ENCODE measurements at places on chromosomes 11 and 22.
A peak's percentile ranks its signal among the peaks of the same experiment; 100 is the strongest.

GRCh38 chr11:86670181-86670580 lies 2.2 kb downstream of the ME3 start:
- H3K4me1 ChIP-seq, result peaks cover 22% of the 10 kb centered on the region
- H3K27me3 ChIP-seq, result no peaks in the 10 kb centered on the region
- H3K4me3 ChIP-seq, result no peak overlapping the region
- peak overlapping the region; percentile 97 for H3K27ac ChIP-seq
- no peak for DNase-seq
- no peaks in the 10 kb centered on the region for H3K36me3 ChIP-seq

- H3K36me3 ChIP-seq, result no peaks in the 10 kb centered on the region
- no peak overlapping the region for H3K27ac ChIP-seq
- no peak overlapping the region for H3K4me3 ChIP-seq
These were observed 13.9 kb downstream of the CCDC157 start for GRCh38 chr22:30370641-30371230.

- H3K4me1 ChIP-seq, result peaks cover 9% of the 10 kb centered on the region
- no peaks in the 10 kb centered on the region for H3K36me3 ChIP-seq
- no peaks in the 10 kb centered on the region for H3K27me3 ChIP-seq
- H3K4me3 ChIP-seq, result no peak overlapping the region
These were observed 24.9 kb upstream of the WNT11 start for GRCh38 chr11:76231121-76231738.

- H3K4me1 ChIP-seq, result peaks cover 32% of the 10 kb centered on the region
- no peaks in the 10 kb centered on the region for H3K36me3 ChIP-seq
- no peak overlapping the region for H3K27ac ChIP-seq
- peak; percentile 86 for DNase-seq
- H3K4me3 ChIP-seq, result peak overlapping the region; percentile 11
These were observed 10.8 kb downstream of the LARGE2 start for GRCh38 chr11:45933131-45933831.

DNA sequence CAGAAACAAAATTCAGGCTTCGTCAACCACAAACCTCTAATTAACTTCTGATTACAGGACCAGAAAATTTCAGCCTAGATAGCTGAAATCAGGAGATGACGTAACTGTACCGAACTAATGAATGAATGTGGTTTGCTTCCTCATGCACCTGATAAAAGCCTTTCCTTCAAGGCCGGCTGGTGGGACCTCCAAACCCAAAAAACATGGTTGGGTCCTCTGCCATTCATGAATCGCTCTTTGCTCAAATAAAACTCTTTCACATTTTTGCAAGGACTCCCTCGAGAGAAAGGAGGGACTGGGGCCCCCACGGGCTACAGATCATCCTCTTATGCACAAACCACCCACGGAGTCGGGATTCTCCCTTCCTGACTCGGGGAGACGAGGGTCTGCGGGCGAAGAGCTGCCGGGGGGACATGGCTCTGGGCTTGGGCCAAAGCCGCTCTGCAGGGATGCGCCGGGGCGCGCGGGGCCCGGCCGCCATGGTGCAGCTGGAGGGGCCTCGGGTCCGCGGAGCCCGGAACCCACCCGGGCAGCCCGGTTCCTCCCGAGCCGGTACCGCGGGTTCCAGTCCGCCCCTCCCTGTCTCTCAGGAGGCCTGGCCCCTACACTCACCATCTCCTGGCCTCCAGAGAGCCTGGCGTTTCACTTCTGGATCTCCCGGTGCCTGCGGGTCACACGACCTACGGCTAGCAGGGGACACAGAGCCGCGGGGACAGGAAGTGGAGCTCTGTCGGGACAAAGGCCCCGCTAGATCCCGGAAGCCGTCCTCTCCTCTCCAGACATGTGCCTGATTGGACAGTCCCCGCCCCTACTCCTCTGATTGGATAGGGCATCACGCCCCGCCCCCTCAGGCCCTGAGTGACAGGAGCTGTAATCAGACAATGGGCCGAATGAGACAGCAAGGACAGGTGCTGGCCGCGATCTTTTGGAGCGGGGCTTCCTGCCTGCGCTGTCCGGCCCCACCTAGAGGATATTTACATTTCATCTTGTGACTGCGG lies at the start of gene ZNF195:
ZNF195 (minus strand) TSS at position 721 of the 998 bp plus-strand sequence; CDS start at position 615, 106 bp downstream.
- peaks cover 40% of the 10 kb centered on the region for H3K4me1 ChIP-seq
- no peaks in the 10 kb centered on the region for H3K36me3 ChIP-seq
- peak within 1 kb of the TSS; percentile 55 for H3K27ac ChIP-seq
- no peaks in the 10 kb centered on the region for H3K27me3 ChIP-seq
- DNase-seq, result peak; percentile 99
- H3K4me3 ChIP-seq, result peak within 1 kb of the TSS; percentile 71

DNA sequence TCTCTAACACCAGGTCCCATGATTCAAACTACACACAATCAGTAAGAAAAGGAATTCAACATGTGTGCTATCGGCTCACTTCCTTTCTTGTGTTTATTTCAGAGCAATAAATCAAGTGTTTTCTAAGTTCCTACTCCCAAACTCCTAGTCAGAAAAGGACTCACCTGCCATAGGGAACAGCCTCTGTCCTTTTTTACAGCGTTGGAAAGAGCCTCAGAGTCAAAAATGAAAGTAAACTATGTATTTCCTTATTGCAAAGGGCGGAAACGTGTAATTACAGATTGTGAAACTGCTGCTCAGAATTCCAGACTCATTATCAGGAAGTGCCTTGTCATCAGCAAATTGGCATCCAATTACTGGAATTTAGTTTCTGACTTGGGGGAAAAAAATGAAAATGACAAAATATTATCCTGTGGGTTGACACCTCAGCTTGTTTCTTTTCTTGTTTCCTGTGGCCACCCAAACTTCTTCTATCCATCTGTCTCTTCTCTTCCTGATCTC lies at the start of gene CASP4:
CASP4 (minus strand) TSS at position 220 of the 501 bp plus-strand sequence; CDS start at position 171, 49 bp downstream.
- H3K27me3 ChIP-seq, result no peaks in the 10 kb centered on the region
- no peak for DNase-seq
- peaks cover 32% of the 10 kb centered on the region for H3K4me1 ChIP-seq
- H3K36me3 ChIP-seq, result no peaks in the 10 kb centered on the region

DNA sequence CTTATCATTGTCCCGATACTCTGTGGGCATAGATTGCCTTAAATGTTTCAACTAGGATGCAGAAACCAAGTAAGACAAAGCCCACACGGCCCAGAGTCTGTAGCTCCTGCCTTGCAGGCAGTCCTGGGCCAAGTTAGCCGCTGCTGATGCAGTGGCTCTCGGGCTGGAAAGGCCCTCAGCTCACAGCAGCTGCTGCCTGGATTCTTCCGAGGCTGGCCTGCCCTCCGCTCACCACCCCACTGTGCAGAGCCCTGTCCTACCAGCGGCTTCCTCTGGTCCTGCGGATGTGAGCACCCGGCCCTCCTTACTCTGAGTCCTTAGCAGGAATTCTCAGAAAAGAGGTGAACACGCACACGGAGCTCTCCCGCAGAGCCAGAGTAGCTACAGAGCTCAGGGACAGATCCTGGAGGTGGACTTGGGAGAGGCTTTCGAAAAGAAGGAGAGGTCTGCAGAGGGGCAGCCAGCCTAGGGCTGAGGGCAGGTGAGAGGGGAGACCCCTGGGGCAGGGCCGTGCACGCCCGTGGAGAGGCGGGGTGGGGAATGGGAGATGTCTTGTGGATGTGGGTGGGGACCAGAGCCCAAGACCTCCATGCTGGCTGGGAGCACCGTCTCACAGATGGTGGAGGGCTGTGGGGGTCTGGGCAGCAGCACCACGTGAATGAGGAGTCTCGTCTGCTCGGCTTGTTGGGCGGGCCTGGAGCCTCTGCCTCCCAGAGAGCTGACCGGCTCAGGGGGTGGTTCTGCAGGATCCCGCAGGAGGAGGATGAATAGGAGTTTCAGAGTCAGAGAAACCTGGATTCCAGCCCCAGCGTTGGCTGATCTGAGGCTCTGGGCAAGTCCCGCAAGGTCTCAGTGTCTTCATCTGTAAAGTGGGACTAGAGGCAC lies 117.4 kb upstream of the B3GAT1 start:
- DNase-seq, result no peak
- H3K4me1 ChIP-seq, result no peaks in the 10 kb centered on the region
- H3K27me3 ChIP-seq, result no peaks in the 10 kb centered on the region
- no peak overlapping the region for H3K4me3 ChIP-seq

DNA sequence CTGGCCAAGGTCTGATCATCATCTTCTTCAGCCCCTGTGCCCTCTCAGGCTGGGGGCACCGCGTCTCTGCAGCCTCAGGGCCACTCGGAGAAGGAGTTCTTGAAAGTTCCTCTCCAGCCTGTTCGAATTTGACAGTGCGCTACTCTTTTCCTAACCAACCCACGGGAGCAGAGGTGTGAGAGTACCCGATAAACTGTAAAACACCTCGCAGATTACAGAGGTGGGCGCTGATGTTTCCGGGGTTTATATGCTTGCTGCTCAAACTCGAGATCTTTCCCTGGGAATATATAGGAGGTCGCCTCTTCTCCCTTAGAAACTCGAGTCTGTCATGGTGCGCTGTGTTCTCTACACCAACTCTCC lies 515 bp downstream of the CTR9 start:
- H3K27ac ChIP-seq, result peak overlapping the region; percentile 91
- DNase-seq, result no peak
- H3K4me1 ChIP-seq, result peaks cover 14% of the 10 kb centered on the region
- no peaks in the 10 kb centered on the region for H3K27me3 ChIP-seq
- H3K36me3 ChIP-seq, result no peaks in the 10 kb centered on the region

GRCh38 chr11:47848700-47849155 lies 578 bp upstream of the NUP160 start:
- no peak for DNase-seq
- H3K4me1 ChIP-seq, result peaks cover 40% of the 10 kb centered on the region
- H3K36me3 ChIP-seq, result peaks cover 16% of the 10 kb centered on the region
- H3K27ac ChIP-seq, result peak overlapping the region; percentile 96
- H3K4me3 ChIP-seq, result peak overlapping the region; percentile 97
- no peaks in the 10 kb centered on the region for H3K27me3 ChIP-seq

DNA sequence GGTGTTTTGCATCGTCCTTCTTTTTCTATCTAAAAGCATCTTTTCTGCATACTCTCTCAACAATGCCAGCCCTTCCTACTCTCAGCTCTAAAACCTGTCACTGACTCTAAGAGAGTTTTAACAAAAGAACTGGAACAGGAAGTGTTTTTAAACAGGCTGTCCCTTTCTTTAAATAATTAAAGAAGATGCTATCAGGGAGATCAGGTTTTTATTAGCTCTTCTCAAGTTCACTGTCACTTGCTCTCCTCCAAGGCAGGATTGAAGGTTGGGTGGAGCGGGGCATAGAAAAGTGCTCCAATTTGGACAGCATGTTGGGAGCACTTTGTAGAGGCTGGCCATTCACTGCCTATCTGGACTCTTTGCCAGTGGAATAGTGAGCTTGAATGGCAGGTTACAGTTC lies 56.4 kb upstream of the BARX2 start:
- DNase-seq, result no peak
- peaks cover 4% of the 10 kb centered on the region for H3K4me1 ChIP-seq
- no peak overlapping the region for H3K27ac ChIP-seq

- H3K36me3 ChIP-seq, result no peaks in the 10 kb centered on the region
- H3K4me1 ChIP-seq, result peaks cover 47% of the 10 kb centered on the region
- peak overlapping the region; percentile 3 for H3K4me3 ChIP-seq
- no peak for DNase-seq
These were observed 597 bp upstream of the PLXNB2 start for GRCh38 chr22:50307890-50308596.

DNA sequence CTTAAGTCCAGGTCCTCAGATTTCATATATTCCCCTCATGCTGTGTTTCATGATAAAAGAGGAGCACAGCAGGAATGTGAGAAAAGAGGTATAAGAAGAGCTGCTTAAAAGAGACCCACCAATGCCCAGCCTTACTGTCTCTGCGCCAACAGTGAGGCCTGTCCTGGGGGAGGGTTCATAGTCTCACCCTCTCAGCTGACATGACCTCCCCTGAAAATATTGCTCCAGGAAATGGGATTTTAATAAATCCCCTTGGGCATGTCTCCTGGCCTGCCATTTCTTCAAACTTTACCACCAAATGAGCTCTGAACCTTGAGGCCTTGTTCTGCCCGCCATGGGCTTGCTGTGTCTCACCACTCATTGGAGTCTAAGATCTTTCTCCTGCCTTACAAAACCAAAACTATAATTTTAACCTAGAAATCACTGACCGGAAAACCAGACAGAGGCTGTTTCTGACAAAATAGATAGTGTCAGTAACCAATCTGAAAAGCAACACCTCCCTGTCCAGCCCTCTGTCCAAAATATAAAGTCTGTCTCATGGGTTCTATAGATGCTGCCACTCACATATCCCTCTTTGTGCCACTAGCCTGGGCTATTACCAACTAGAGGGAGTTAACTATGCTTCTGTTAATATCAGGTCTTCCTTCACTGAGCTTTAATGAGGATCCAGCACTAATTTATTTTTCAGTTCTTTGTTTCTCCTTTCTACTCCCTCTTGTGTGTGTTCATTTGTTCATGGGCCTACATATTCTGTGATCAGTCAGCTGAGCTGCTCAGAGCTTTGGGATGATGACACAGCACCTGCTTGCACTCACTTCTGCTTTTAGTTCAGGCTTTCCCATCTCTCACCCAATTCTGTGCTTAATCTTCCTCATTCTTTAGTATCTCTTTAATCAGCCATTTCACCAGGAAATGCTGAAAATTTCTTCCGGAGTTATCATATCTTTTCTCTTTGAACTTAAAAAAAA lies at the start of gene OR2AG2:
OR2AG2 (minus strand) TSS at position 51 of the 968 bp plus-strand sequence. CDS start 3,019 bp downstream, outside the sequence.
- no peaks in the 10 kb centered on the region for H3K4me1 ChIP-seq
- no peak within 1 kb of the TSS for H3K4me3 ChIP-seq
- DNase-seq, result no peak
- H3K27ac ChIP-seq, result no peak within 1 kb of the TSS
- no peaks in the 10 kb centered on the region for H3K27me3 ChIP-seq
- H3K36me3 ChIP-seq, result no peaks in the 10 kb centered on the region

- no peaks in the 10 kb centered on the region for H3K36me3 ChIP-seq
- no peak for DNase-seq
- H3K4me1 ChIP-seq, result no peaks in the 10 kb centered on the region
- no peak overlapping the region for H3K4me3 ChIP-seq
- no peaks in the 10 kb centered on the region for H3K27me3 ChIP-seq
These were observed 111.7 kb upstream of the PGR start for GRCh38 chr11:101241160-101241795.

- H3K4me3 ChIP-seq, result no peak overlapping the region
- no peaks in the 10 kb centered on the region for H3K4me1 ChIP-seq
- DNase-seq, result no peak
- no peak overlapping the region for H3K27ac ChIP-seq
- no peaks in the 10 kb centered on the region for H3K36me3 ChIP-seq
These were observed 107.6 kb upstream of the ASPHD2 start for GRCh38 chr22:26321469-26321913.

DNA sequence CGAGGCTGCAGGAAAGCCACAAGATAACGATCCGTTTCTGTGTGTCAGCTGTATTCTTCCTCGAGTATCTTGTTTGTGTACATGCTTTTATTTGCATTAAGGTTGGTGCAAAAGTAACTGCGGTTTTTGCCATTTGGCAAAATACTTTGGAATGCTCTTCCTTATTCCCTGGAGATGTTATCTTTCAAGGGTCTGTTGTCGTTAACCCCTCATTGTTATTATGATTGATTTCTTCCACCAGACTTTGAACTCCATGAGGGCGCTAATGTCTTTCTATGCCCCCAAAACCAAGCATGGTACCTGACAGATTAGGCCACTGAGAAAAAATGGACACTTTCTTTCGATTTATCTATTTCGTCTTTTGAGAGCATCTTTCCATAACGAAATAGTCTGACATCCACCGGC lies 563 bp upstream of the PSMA1 start:
- DNase-seq, result no peak
- peak overlapping the region; percentile 78 for H3K27ac ChIP-seq
- no peaks in the 10 kb centered on the region for H3K27me3 ChIP-seq
- H3K4me1 ChIP-seq, result peaks cover 17% of the 10 kb centered on the region

- no peak for DNase-seq
- H3K4me3 ChIP-seq, result no peak overlapping the region
- H3K27me3 ChIP-seq, result no peaks in the 10 kb centered on the region
- no peaks in the 10 kb centered on the region for H3K4me1 ChIP-seq
- H3K36me3 ChIP-seq, result no peaks in the 10 kb centered on the region
These were observed 863.6 kb downstream of the FAM181B start for GRCh38 chr11:81870066-81870412.

GRCh38 chr11:29320196-29320595 lies 696.6 kb downstream of the KCNA4 start:
- H3K36me3 ChIP-seq, result no peaks in the 10 kb centered on the region
- no peak overlapping the region for H3K27ac ChIP-seq
- no peak for DNase-seq
- no peaks in the 10 kb centered on the region for H3K27me3 ChIP-seq
- no peaks in the 10 kb centered on the region for H3K4me1 ChIP-seq

Measured in vagina (tissue), 2 donors.